ENCODE measurements at places on chromosomes 13 and 19.
A peak's percentile ranks its signal among the peaks of the same experiment; 100 is the strongest.

- DNase-seq: peak; percentile 33
These were observed 13.3 kb downstream of the KLF2 start for GRCh38 chr19:16337809-16338469.

DNA sequence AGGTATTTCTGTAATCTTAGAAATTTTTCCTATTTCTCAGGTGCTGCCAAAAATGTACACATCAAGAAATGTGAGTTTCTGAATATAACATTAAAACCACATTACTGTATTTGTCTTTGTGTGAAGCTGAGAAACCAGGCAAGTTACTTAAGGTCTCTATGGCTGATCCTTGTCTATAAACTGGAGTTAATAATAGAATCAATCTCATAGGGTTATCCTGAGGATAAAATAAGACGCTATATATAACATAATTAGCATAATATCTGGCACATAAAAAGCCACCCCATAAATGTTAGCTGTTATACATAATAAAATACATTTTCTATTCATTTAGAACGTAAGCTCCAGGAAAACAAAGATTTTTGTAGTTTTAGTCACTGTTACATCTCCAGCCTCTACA lies 6.1 kb downstream of the RNF6 start:
- no peak for DNase-seq

DNA sequence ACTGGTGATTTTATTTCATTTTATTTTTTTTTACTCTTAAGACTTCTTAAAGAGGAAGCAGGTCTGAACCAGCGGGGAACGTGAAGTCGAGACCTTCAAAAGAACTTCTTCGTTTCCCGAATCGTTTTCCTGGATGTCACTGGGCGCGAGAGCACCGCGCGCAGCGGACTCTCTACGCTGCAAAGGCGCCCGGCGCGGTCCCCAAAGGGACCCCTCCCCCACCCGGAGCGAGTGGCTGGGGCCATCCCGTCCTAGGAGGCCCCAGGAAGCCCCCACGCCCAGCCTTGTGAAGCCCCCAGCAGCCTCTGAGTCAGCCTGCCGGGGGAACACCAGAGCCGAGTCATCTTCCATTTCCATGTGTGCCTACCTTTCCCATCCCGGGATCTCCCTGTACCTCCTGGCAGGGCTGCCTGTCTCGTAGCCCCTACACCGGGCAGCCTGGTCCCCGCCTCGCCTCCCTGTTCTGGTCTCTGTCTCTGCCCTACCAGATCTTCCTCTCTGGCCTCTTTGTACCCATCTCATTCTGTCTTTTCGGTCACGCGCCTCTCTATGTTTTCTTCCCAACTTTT lies 608 bp downstream of the CD70 start:
- DNase-seq: peak; percentile 25

- DNase-seq: no peak
These were observed 414.2 kb downstream of the MYO16 start for GRCh38 chr13:109043636-109044035.

GRCh38 chr19:35830986-35831385 lies 18.3 kb upstream of the PRODH2 start:
- DNase-seq: no peak

- DNase-seq: peak; percentile 76
These were observed 9.7 kb upstream of the ARHGAP45 start for GRCh38 chr19:1057176-1057855.

DNA sequence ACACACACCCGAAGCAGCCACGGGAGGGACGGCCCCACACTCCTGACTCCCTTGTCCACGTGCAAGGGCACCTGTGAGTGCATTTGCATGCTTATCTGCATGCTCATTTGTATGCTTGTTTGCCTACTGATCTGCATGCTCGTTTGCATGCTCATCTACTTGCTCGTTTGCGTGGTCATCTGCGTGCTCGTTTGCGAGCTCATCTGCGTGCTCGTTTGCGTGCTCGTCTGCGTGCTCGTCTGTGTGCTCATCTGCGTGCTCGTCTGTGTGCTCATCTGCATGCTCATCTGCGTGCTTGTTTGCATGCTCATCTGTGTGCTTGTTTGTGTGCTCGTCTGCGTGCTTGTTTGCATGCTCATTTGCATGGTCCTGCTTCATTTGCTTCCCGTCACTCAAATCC lies 23.8 kb downstream of the SHC2 start:
- DNase-seq: no peak

DNA sequence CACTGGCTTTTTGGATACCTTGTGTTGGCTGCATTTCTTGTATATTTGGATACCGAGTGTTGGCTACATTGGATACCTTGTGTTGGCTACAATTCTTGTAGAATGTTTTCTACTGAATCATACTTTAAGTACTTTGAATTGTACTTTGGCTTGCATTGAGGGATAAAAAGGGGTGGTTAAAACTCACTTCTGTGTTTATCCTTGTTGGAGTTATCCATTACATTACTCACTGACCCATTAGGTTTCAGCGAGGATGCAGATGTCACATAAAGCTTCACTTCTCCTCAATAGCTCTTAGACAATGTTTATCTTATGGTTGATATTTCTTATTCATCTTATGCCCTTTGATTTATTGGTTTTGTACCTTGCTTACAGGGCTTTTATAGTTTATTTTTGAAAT lies 43.1 kb downstream of the PDS5B start:
- DNase-seq: no peak

DNA sequence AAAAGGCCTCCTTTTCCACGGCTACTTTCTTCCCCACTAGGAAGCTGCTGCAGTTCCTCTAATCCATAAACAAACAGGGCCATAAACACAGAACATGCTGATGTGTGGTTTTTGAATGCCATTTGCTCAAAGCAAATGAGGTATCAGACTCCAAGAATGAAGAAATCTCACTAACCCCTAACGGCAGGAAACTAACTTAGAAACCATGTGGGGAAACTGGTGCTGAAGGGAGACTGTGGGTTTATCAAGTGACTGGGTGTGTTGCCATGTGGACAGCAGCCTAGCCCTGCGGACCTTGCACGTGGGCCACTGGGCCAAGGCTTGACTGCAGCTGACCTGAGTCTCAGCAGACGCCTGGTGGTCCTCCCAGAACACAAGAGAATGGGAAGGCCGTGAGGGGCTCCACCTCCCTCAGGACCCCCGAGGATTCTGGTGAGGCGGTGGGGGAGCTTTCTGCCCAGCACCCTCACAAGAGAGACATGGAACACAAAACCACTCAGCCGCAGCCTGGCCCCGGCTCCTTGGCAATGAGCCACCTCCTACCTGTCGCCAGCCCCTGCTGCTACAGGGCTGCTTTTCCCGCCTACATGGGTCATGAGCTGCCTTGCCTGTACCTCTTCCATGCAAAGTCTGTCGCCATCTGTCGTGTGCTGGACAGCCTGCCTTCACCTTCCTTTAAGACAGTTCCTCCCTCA lies 10.6 kb downstream of the SLC15A1 start:
- DNase-seq: peak; percentile 36

DNA sequence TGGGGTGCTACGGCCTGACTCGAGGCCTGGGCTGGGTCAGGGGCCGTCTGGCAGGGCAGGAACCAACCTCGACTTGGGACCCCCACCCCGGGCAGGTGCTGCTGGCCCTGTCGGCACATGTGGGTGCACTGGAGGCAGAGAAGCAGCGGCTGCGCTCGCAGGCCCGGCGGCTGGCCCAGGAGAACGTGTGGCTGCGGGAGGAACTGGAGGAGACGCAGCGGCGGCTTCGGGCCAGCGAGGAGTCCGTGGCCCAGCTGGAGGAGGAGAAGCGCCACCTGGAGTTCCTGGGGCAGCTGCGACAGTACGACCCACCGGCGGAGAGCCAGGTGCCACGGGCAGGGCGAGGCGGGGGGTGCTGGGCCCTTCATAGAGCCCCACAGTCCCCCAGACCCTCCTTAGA lies 5.9 kb downstream of the KLC3 start:
- DNase-seq: peak; percentile 58

DNA sequence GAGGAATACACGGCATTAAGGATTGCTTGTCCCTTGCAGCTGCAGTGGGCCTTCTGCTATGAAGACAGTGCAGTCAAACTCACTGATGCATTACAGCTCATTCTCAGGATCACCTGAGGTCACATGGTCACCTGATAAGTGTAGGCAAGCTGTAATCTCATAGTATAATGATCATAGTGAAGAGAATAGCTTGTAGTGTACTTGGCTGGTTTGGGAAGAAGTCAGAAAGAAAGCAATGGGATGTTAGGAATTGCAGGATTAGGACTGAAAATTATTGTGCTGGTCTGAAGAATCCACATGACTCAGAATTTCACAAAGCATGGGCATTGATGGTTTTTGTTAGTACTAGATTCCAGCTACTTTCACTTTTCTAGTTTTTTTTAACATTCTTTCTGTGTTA lies 76.7 kb downstream of the MBNL2 start:
- DNase-seq: peak; percentile 63

- peak; percentile 23 for DNase-seq
These were observed 4.0 kb upstream of the ZNF8 start for GRCh38 chr19:58274771-58275201.

DNA sequence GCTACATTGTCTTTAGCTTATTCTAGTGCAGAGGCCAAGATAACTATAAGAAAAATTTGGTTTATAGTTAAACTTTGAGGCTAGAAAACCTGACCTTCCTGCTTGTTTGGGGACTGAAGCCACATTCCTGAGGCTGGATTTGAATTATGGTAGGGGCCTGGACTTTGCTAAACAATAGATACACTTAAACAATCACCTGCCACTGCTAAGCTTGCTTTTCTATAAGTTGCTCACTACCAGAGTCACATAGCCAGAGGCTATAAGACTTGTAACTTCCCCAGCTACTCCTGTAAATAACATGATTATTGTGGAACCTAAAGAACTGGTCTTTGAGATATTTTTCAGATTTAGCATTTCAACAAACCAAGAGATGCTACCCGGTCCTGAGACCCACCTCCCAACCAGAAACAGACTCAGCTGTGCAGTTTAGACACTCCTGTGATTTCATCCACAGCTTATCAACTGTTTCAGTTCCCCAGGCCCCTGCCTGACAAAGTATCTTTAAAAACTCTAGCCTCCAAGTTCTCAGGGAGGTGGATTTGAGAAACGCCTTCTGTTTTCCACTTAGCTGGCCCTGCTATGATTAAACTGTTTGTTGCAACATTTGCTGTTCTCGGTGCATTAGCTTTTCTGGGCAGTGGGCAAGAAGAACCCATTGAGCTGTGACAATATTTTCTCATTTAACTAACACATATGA lies 77.7 kb downstream of the MIPEP start:
- no peak for DNase-seq

Data from GM23248 (cell line).